ENCODE measurements at places on chromosomes 7 and 10.
A peak's percentile ranks its signal among the peaks of the same experiment; 100 is the strongest.

DNA sequence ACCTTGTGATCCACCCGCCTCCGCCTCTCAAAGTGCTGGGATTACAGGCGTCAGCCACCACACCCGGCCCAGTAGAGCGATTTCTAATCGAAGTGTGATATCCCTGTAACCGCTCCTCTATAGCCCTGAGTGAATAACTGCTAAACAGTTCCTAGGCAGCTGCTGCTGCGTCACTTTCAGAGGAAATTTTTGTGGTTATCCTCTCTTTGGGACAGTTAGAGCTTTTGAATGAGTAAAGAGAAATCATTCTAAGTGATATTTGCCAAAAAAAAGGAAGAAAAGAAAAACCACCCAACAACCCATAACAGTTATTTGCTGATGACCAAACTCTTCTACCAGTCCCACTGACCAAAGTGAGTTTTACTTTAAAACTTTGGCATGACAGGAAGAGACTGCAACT is 59.9 kb downstream of the MKX start:
- no peak for DNase-seq

- DNase-seq = no peak
Observed at GRCh38 chr7:74604326-74605020, 53.0 kb upstream of the GTF2I start.

DNA sequence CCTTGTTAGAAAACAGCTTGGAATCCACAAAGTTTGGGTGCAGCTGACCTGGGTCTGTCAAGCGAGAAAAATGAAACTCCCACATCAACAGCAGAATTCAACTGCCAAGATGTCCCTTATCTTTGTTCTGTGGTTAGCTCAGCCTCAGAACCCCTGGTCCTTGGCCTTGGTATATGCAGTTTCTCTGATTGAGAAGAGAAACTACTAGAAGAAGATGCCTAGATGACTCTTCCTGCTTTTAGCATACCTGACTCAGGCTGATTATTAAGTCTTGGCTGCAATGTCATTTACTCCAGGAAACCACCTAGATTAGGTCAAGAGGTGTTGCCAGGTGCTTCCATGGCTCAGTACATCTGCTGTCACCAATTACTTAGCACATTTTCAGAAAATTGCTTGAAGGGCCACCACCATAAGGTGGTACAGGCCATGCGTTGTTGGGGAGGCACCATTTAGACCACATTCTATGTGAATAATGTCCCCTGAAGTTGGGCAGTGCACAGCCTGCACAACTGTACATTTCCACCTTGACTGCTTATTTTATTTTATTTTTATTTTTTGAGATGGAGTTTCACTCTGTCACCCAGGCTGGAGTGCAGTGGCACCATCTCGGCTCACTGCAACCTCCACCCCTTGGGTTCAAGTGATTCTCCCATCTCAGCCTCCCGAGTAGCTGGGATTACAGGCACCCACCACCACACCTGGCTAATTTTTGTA is 59.4 kb upstream of the ZNF438 start:
- DNase-seq = no peak

GRCh38 chr7:2354939-2355704 is 495 bp downstream of the EIF3B start:
- no peak for DNase-seq

GRCh38 chr10:21740989-21741388 is 207.0 kb downstream of the MLLT10 start:
- DNase-seq = peak; percentile 13

GRCh38 chr10:43227911-43228782 is 38.7 kb downstream of the RASGEF1A start:
- no peak for DNase-seq

- no peak for DNase-seq
Observed at GRCh38 chr7:70165477-70166170, 567.3 kb downstream of the AUTS2 start.

DNA sequence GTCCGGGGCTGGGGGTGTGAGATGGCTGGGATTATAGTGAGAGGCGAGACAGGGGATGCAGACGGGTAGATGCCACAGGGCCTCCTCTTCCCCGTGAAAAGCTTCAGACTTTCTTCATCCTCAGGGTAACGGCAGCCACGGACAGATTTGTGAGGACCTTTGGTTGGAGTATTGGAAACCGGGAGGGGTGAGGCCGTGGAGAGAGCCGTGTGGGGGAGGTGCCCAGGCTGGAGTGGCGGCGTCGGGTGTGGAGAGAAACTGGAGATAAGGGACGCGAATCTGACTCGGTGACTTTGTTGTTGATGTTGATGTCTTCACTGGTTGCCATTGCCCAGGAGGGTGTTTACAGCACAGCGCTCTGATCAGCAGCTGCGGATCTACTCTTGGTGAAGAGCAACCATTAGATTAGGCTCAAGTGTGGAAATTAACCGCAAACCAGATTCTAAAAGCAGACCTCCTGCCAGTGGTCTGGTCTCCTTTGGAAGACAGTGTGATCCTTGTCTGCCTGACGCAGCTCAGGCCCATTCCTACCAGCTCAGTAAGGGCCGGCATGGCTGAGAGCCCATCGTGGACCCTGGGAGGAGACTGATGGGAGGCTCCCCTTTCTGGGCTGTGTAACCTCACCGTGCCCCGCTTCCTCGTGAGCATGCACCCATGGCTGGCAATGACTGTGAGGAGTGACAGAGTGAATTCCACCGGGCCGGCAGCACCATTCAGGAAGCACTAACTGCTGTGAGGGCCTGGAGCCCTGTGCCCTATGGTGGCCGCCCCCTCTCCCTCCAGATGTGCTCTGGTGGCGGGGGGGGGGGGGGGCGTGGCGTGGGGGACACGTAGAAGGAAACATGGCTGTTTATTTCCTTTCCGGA is 90.3 kb downstream of the INPP5A start:
- DNase-seq = no peak

- DNase-seq = no peak
Observed at GRCh38 chr10:71509444-71509843, 112.7 kb downstream of the CDH23 start.

All from activated CD4-positive, CD25-positive, alpha-beta regulatory T cell (primary cell).